ENCODE measurements at places on chromosomes 7 and 10.

DNA sequence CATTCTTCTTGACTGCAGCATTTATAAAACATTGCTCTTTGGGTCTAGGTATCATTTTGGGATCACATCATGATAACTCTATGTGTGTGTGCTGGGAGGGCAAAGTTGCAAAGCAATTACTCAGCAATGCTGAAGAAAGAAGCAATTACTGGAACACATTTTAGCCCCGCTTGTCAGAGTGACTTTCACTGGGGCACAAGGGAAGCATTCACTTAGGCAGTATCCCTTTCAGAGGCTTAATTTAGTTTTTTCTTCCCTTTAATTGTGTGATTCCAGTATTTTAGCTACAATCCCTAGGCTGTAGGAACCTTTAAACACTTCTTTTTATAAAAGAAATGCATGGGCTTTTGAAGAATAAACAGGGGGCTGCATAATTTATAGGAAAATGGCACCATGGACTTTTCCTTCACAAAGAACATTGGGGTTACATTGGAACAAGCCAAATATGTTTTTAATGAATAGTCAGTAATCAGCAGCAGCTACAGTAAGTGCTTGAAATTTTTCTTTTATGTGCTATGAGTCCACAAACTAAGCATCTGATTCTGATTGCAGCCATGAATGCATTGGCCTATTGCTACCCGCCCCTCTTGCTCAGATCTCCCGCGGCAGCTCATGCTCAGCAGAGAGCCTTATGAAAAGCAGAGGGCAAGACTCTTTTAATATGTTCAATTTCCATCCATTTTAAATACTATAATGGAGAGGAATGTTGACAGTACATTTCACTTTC lies 51.2 kb upstream of the NXPH1 start:
- no peak for DNase-seq

- DNase-seq, result no peak
Observed at GRCh38 chr10:13795653-13796555, 209.1 kb downstream of the PRPF18 start.

GRCh38 chr10:8300925-8301324 lies 246.4 kb downstream of the GATA3 start:
- no peak for DNase-seq

DNA sequence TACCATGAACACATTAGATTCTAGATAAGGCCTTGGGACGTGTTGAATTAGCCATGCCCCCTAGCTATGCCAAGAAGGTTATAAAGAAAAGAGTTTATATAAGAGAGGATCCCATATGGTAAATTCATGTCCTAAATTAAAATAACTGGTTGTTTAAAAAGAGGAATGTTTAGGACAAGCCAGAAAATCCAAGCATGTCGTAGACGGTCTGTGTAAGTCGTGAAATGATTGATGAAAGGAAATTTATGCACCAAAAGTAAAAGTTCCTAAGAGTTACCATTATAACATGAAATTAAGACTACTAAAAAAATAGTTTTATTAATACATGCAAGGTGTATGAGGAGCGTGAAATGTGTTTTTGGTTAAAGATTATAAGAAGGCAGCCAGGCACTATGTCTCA lies 624.9 kb downstream of the ARL4A start:
- no peak for DNase-seq

- no peak for DNase-seq
Observed at GRCh38 chr7:25776744-25777123, 375.3 kb upstream of the NFE2L3 start.

DNA sequence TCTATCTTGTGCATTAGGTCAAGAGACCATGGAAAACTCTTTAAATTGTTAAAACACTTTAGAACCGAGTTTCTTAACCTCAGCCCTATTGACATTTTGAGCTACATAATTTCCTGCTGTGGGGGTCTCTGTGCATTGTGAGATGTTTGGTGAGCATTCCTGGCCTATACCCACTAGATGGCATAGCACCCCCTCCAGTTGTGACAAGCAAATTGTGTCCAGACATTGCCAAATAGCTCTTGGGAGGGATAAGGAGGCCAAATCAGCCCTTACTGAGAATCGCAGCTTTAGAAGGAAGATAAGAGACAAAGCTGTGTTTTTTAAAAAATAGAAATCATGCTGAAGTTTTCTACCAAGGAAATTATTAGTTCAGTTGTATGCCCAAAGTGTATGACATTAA lies 1158.5 kb upstream of the C7orf33 start:
- DNase-seq, result no peak

- DNase-seq, result no peak
Observed at GRCh38 chr10:100216006-100216405, 13.4 kb downstream of the CHUK start.

- no peak for DNase-seq
Observed at GRCh38 chr10:65907199-65907712, 1018.6 kb upstream of the LRRTM3 start.

DNA sequence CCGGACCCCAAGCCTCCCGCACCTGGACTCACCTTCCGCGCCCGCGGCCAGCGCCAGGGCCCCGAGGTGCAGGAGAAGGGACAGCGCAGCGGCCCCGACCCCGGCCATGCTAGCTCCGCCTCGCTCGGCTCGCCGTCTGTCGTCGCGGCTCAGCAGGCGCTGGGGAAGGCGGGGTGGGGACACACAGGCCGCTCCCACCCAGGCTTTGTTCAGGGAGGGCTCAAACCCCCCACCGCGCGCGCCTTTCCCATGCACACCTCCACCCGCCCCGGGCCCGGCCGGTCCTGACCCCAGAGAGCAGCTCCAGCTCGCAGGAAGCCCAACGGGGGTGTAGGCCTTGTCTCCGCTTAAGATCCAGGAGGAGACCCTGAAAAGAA lies at the start of gene KCP:
KCP (minus strand) TSS at position 141 of the 377 bp plus-strand sequence; CDS start at position 108, 33 bp downstream.
- DNase-seq, result no peak

- no peak for DNase-seq
Observed at GRCh38 chr7:103687951-103688350, 241.9 kb upstream of the SLC26A5 start.

DNA sequence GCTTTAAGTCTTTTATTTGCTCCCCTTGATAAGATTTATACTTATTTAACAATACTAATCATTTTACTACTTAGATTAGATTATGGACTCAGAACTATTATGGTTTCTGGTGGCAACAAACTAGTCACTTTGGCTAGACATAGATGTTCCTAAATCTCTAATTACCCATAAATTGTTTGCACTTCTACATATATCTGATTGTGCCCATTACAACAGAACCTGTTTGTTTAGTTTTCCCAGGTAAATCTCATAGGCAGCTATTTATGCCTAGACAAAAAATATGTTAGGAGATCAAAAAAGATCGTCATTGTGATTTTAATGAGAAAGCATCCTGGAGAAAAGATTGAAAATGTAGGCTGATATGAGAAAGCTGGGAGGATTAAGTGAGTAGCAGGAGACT lies 14.4 kb downstream of the UBN2 start:
- DNase-seq, result no peak

- DNase-seq, result no peak
Observed at GRCh38 chr7:91492773-91493172, 228.5 kb downstream of the FZD1 start.

GRCh38 chr10:101155896-101156295 lies 24.8 kb downstream of the TLX1 start:
- DNase-seq, result no peak

- DNase-seq, result no peak
Observed at GRCh38 chr10:4062751-4063150, 277.7 kb upstream of the KLF6 start.

DNA sequence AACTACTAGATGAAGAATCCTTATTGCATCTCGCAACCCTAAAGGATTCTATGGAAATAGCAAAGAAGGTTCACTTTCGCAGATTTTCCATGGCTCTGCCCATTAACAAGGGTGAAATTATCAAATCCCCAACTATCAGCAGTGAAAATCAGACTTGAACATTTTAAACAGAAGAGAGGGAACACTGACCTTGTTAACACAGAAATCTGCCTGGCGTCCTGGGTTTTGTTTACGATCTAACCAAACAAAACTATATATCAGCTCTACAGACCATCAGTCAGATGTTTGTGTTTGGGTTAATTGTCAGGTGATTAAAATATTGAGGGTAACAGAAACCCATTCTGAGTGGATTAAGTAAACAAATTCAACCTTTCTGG lies 1.9 kb downstream of the CTTNBP2 start:
- no peak for DNase-seq

Data from ovary (tissue), 10 donors.